Nucleus accumbens (tissue), 56 donors: ENCODE measurements at places on chromosomes 6 and 20.

DNA sequence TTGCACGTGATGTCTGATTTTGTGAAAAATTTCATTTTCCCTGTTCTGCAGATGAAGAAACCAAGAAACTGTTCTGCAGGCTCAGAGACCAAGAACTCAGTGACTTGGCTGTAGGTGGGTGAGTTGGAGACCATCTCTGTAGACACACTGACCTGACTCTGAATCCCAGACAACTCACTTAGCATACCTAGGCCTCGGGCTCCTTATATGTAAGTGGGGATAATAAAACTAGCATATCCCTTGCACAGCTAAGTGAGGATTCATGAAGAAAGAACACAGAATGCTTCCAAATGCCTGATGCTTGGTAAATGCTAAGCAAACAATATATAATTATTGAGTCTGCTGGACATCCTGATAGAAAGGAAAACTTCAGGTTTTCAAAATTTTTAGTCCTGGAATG lies 70.8 kb downstream of the B3GAT2 start:
- no peak for DNase-seq

GRCh38 chr20:21028921-21029320 lies 77.2 kb downstream of the LINC00237 start:
- no peak for DNase-seq

DNA sequence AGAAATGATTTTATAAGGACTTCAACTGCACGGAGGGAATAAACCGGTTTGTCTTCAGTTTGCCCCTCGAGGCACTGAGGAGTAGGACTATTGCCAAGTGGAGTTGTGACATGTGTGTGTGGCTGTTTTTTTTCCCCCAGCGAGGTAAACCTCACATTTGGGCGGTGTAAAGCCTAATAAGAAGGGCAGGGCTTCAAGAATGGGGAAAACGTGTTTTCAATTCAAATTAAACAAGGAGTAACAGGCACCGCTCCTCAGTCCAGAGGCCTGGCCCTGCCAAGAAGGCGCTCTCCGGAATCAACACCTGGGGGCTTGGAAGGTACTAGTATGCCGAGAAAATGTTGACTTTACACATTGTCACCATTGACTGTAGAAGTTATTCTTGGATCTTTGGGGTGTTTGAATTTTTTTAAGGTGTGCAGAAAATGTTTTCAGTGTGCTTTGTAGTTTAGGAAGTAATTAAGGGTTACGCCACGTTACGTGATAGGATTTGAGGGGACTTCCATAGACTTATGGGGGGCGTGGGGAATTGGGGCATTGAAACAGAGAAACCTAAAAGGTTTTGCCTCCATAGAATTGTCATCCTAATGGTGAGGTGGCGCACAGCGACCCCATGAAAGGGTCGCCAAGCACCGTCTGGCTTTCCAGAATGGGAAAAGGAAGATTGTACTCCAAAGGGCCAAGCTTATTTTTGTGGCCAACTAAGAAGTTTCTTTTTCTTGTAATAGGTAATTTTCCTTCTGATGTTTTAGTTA lies 791 bp downstream of the ADGRG6 start:
- no peak for DNase-seq

GRCh38 chr20:45080867-45081624 lies 19.9 kb downstream of the KCNS1 start:
- no peak for DNase-seq

- no peak for DNase-seq
Observed at GRCh38 chr20:24776755-24777271, 172.3 kb upstream of the CST7 start.

DNA sequence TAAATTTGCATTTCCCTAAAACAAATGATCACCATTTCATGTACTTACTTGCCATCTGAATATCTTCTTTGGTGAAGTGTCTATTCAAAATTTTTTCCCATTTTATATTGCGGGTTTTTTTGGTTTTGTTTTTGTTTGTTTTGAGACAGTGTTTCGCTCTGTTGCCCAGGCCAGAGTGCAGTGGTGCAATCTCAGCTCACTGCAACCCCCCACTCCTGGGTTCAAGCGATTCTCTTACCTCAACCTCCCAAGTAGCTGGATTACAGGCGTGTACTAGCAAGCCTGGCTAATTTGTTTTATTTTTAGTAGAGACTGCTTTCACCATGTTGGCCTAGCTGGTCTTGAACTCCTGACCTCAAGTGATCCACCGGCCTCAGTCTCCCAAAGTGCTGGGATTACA lies 9.1 kb upstream of the REPS1 start:
- DNase-seq: no peak

DNA sequence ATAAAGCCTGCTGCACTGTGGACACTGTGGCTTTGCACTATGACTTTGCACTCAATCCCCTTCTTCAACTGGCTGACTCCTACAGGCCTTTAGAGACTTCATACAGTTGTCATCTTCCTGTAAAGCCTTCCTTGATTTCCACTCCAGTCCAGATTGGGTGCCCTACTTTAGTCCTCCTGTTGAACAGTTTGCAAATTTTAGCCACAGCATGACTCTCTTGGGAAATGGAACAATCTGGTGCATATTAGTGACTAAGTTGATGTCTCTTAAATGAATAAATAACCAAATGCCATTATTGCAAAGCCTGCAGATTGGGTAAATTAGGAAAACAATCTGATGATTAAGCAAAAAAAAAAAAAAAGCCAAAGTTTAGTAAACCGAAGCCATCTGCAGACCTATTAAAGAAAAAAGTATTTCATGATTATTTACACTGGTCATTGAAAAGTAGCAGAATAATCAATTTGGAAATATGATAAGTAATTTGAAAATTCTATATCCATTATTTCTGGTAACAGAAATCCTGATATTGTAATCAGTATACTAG lies 12.6 kb downstream of the PLCB4 start:
- DNase-seq: no peak

DNA sequence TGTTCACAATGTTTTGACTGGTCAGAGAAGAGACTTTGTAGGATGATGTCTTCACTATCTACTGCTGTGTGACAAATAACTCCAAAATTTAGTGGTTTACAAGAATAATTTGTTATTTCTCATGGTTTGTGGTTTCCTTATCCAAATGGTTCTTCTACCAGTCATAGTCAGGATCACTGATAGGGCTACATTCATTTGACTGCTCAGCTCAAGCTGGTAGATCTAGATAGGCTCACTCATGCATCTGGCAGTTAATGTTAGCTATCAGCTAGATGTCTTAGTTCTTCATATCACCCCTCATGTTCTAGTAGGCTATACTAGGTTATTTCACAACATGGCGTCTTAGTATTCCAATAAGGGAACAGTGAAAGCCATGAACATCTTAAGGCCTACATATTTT lies 131.0 kb downstream of the ID4 start:
- no peak for DNase-seq

DNA sequence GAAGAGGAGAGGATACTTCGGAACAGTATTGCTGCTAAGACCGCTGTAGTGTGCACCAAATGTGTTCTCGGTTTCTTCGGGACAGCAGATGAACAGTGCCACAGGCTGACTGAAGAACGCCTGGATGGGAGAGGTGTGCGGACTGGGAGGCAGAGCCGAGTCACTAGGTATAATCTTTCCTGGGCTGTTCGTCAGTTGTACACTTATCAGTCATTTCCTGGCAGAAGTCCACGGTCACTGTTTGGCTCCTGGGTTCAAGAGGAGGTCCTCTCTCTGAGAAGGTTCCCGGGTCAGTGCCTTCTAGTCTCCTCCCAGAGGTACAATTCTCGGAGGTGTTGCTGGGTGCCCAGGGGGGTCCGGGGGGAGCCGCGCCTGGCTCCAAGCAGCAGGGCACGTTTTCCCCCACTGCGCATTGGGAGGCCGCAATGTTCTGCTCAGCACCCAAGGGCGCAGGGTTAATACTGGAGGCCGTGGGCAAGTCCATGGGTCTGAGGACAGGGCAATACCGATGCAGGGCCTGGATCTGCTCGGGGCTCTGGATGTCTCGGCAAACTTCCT lies 38.1 kb downstream of the GJA10 start:
- no peak for DNase-seq

- DNase-seq: no peak
Observed at GRCh38 chr6:40349123-40349900, 237.9 kb downstream of the LRFN2 start.

- DNase-seq: no peak
Observed at GRCh38 chr6:15026832-15027231, 219.0 kb upstream of the JARID2 start.

DNA sequence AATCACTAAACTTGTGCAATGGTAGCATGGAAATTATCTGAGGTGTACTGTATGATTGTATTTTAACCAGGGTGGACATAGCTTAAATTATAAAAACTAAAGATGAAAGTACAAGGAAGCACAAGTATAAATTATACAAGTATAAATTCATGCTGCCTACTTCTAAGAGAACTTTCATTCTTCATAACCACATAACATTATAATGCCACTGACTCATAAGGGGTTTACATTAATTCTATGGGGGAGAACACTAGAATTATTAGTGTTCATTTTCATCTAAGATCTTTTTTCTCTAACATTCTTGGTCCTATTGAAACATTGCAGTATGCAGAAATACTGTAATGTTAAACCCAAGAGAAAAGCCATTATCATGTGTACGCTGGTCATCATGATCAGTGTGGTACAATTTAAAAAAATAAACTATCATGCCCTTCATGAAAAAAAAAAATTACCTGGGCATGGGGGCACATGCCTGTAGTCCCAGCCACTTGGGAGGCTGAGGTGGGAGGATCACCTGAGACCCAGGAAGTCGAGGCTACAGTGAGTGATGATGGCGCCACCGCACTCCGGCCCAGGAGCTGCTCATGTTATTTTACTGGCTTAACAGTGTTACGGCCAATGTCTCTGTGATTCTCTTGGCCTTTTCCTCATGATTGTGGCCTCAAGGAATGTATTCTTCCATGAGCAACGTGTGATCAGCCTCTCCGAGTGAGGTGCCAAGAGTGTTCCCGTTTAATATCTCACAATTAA lies 25.9 kb upstream of the AHCY start:
- no peak for DNase-seq

- DNase-seq: no peak
Observed at GRCh38 chr6:29035951-29036350, 9.0 kb downstream of the OR2W1 start.

- no peak for DNase-seq
Observed at GRCh38 chr6:1326535-1327121, 14.7 kb downstream of the FOXQ1 start.

DNA sequence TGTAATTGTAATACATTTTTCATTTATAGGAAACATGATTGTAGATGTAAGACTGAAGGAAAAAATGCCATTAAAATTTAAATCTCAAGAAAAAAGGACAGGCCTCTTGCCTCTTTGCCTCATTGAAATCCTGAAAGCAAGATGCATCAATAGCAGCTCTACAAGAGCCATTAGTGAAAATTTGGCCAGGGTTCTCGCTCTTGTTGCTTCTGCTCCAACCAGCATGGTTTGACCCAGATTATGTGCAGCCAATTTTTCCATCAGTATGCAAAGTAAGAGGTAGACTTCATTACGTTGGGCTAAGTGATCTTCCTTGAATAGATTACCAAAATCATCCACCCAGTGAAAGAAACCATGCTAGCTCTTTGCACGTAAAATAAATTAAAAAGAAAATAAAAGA lies 106.6 kb downstream of the SGK1 start:
- no peak for DNase-seq

GRCh38 chr6:117681162-117681741 lies 6.0 kb downstream of the NUS1 start:
- DNase-seq: no peak

- DNase-seq: no peak
Observed at GRCh38 chr6:30857112-30857511, 27.2 kb upstream of the DDR1 start.

GRCh38 chr6:31541059-31541657 lies 645 bp downstream of the DDX39B start:
- DNase-seq: no peak

- DNase-seq: no peak
Observed at GRCh38 chr20:17504066-17504897, 26.9 kb downstream of the BFSP1 start.

- no peak for DNase-seq
Observed at GRCh38 chr6:41553405-41553999, 7.3 kb downstream of the FOXP4 start.

DNA sequence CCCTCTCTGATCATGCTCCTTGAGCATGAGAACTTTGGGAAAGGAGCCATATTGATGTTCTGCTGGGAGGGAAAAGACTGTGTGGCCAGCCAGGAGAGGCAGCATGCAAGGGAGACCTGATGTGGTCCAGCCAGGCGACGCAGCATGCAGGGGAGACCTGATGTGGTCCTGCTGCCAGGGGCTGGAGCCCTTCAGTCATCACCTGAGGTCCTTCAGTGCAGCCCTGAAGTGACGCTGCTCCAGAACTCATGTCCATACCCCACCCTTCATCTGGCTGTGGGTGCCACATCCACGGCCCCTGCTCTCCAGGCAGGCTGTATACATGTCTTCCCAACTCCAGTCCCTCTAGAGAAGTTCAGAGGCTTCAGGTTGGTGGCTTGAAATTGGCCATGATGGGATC lies 134.4 kb downstream of the ERMARD start:
- DNase-seq: no peak

GRCh38 chr6:42402184-42402583 lies 49.5 kb downstream of the TRERF1 start:
- no peak for DNase-seq

DNA sequence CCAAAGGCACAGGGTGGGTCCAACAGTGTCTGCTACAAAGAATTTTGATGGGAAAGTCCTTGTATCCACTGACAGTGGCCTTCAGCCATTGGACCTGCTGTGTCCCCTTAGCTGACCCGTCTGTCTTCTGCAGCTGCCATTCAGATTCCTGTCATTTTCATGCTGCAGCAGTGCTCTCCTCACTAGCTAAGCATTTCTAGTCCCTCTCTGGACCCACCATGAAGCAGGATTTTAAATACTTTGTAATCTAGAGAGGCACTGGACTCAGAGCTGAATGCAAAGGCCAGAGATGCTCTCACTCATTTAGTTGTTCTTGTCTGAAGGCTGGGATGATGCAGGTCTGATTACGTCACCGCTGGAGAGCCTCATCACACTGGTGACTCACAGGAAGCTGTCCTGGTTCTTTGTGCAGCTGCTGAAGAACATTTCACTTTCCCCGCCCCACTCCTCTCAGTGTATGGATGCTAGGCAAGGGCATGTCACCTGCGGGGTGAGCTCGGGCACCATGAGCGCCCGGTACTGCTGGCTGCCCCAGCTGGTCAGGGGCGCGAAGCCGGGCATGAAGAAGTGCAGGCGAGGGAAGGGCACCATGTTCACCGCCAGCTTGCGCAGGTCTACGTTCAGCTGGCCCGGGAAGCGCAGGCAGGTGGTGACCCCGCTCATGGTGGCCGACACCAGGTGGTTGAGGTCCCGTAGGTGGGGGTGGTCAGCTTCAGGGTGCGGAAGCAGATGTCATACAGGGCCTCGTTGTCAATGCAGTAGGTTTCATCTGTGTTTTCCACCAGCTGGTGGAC lies 19.4 kb upstream of the TUBB2A start:
- peak; percentile 57 for DNase-seq
